NCI-H2227 treated with DMSO at 0.1 percent for 48 hours (cell line): ENCODE measurements at places on chromosomes 11 and 22.

GRCh38 chr22:49938565-49939136 lies 20.2 kb downstream of the CRELD2 start:
- DNase-seq, result no peak

DNA sequence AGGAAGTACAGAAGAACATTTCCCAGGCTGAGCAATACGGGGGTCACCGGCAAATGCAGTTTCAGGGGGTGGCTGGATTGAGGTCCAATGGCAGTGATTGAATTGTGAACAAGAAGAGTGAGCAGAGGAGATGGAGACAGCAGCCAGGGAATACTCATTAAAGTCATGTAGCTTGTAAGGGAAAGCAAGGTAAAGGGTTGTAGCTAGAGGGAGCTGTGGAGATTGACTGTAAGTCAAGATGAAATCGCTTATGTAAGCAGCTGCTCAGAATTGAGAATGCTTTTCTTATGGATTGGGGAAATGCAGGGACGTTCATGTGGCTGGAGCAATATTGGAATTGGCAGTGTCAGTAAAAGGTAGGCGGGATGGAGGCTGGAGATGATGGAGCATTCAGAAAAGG lies 111.4 kb upstream of the TBCEL start:
- no peak for DNase-seq

DNA sequence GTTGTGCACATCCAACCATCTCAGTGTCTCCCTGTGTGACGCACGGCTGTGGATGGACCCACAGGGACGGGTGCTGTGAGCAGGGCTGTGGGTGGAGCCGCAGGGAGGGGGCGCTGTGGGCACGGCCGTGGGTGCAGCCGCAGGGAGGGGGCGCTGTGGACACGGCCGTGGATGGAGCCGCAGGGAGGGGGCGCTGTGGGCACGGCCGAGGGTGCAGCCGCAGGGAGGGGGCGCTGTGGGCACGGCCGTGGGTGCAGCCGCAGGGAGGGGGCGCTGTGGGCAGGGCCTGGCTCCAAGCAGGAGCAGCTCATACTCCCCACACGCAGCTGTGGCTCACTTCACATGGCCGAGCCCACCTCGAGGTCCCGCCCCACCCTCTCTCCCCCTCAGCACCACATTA lies 6.0 kb upstream of the MAPK11 start:
- no peak for DNase-seq

DNA sequence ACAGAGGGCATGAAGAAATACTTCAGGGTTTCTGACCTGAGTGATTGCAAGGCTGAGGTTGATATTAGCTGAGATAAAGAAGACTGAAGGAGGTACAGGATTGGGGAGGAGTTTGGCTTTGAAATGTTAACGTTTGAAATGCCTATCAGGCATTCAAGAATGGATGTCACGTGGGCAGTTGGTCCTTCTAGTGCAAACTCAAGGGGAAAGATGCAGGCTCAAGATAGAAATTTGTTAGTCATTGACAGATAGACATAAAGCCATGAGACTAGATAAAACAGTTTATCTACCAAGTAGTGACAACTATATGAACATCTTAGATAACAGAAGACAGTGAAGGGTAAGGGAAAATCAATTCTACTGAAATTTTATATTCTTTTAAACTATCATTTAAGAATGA lies 23.1 kb downstream of the TTC17 start:
- no peak for DNase-seq

- no peak for DNase-seq
Observed at GRCh38 chr11:62241095-62241494, 944 bp upstream of the SCGB1D2 start.

GRCh38 chr11:43242401-43242800 lies 69.4 kb upstream of the API5 start:
- no peak for DNase-seq

GRCh38 chr22:26635117-26635516 lies 13.4 kb downstream of the CRYBA4 start:
- DNase-seq, result no peak

DNA sequence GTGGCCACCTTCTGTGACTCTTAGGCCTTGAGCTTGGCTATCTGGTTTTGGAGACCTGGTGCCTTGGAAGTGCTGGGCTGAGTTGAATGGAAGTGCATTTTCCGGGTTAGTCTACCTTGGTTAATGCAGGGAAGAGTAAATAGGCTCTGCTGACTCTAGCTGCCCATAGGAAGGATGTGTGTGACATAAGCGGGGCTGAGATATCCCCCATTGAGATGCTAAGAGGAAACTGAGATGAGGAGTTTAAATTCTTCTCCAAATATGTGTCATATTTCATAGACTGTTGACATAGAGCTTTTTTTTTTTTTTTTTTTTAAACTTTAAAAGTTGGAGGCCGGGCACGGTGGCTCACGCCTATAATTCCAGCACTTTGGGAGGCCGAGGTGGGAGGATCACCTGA lies 30.8 kb downstream of the ZNRF3 start:
- DNase-seq, result no peak

- DNase-seq, result no peak
Observed at GRCh38 chr11:72418834-72419560, 15.3 kb downstream of the CLPB start.

- peak; percentile 68 for DNase-seq
Observed at GRCh38 chr22:39490135-39490798, 11.8 kb upstream of the MIEF1 start.

- DNase-seq, result no peak
Observed at GRCh38 chr11:15893080-15893492, 463.3 kb downstream of the SOX6 start.

GRCh38 chr11:14503023-14503422 lies 3.4 kb upstream of the COPB1 start:
- DNase-seq, result no peak

DNA sequence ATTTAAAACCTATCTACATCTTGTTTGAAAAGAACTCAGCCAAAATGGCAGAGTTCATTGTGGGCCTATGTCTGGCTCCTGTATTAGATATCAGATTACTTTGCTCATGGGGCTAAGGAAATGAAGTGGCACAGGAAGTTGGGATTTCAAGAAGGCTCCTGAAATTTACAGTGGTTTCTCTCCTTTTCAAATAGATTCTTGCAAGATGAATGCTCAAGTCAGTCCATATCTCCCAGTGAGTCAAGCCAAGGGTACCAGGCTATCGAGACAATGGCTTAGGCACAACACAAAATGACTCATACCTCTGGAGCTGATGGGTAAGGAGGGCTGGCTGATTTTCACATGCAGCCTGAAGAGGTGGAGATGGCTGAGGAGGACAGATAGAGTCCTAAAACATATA lies 24.1 kb upstream of the APOA1 start:
- no peak for DNase-seq

GRCh38 chr11:43327987-43328386 lies 16.2 kb downstream of the API5 start:
- no peak for DNase-seq
